Colonic mucosa (tissue), 4 donors: ENCODE measurements at places on chromosomes 3 and 15. TPM values are rescaled to one million over a fixed set of nuclear protein-coding genes. Genes with fewer than 3 reads are reported as not detected.

DNA sequence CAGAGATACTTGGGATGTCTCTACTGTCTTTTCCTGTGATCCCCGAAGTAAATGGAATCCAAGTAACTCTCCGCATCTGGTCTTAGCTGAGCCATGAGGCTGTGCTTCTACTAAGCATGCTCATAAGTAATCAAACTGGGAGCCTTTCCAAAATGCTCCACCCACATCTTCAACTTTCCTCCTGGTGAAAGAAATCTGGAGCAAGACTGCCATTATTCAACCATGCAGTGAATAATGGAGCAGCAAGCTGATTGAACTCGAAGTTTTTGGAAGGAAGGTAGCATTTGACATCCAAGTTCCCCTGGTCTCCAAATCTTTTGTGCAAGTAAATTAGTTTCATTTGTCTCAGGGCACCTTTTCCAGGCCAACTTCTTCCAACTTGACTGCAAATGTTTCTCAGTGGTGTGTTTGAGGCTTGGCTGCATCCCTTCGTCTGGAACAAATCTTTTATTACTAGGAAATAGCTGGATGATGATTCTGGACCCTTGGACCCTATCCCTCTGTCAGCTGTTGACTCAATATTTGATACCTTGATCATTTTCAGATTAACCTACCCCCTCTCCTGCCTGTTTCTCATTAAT lies 19.4 kb downstream of the GXYLT2 start:
- H3K27ac ChIP-seq = no peak overlapping the region
- no peaks in the 10 kb centered on the region for H3K27me3 ChIP-seq
- no peaks in the 10 kb centered on the region for H3K36me3 ChIP-seq
- H3K4me3 ChIP-seq = no peak overlapping the region

DNA sequence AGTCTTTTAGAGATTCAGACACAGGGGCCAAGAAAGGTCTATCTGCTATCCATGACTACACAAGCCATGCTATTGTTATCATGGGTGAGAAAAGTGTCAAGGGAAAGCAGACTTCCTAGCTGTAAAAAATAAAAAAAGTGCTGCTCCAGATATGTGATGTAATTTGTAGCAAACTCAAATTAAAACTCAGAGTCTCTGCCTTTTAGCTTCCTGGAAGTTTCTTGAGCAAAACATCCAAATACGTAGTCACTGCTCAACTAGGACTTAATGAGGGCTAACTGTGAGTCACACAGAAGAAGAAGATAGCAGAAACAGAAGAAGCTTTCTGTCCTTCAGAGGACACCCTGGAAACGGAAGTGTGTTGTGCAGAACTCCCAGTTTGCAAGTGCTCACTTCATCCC lies 393.4 kb upstream of the NR2F2 start:
- no peaks in the 10 kb centered on the region for H3K27me3 ChIP-seq
- H3K4me1 ChIP-seq = no peaks in the 10 kb centered on the region
- H3K4me3 ChIP-seq = no peak overlapping the region
- no peaks in the 10 kb centered on the region for H3K36me3 ChIP-seq
- no peak overlapping the region for H3K27ac ChIP-seq
- no peak for DNase-seq

DNA sequence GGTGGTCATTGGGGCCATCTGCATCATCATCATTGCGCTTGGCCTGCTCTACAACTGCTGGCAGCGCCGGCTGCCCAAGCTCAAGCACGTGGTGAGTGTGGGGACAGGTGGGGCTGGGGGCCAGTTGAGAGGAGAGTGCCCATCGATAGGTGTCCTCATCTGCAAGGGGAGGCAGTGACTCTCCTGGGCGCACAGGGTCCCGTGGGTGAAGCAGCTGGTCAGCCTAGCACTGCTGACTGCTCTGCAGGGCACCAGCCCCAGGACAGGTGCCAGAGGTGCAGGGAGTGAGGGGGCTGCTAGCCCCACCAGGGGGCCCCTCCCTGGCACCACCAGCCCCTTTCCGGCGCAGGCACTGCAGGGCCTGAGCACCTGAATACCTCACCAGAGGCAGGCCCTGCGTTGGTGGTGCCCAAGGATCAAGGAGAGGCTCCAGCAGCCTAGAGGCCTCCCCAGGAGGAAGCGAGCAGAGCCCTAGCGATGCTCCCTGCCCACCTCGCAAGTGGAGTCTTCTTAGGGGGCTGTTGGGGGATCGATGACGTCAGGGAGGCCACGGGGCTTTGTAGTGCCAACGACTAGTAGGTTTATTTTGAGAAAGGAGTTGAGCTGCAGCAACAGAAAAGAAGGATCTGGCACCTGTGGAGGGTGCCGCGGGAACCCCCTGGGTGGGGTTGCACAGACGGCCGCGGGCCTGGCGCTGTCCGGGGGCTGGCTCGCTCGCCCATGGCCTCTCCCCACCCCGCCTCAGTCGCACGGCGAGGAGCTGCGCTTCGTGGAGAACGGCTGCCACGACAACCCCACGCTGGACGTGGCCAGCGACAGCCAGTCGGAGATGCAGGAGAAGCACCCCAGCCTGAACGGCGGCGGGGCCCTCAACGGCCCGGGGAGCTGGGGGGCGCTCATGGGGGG lies 976 bp upstream of the ABTB1 start:
- peak overlapping the region; percentile 96 for H3K4me3 ChIP-seq
- H3K27ac ChIP-seq = peak overlapping the region; percentile 90
- no peaks in the 10 kb centered on the region for H3K27me3 ChIP-seq
- H3K4me1 ChIP-seq = peaks cover 4% of the 10 kb centered on the region
- H3K36me3 ChIP-seq = no peaks in the 10 kb centered on the region

DNA sequence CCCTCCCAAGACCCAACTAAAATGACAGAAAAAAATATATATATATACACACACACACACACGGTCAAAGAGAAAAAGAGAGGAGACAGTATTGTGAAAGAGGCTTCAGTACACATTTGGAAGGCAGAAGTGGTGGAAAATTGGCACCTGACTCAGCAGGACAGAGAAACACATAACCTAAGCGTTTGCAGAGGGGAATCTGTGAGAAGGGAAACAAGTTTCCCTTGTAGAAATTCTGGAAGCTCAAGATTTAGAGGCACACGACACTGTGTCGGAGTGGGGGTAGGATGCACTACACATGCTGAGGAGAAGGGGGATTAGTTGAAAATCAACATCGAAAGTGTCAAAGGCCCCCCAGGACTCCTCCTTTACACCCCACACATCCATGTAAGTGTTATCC lies 53.1 kb downstream of the PAK2 start:
- no peaks in the 10 kb centered on the region for H3K4me1 ChIP-seq
- no peak overlapping the region for H3K27ac ChIP-seq
- no peak overlapping the region for H3K4me3 ChIP-seq

DNA sequence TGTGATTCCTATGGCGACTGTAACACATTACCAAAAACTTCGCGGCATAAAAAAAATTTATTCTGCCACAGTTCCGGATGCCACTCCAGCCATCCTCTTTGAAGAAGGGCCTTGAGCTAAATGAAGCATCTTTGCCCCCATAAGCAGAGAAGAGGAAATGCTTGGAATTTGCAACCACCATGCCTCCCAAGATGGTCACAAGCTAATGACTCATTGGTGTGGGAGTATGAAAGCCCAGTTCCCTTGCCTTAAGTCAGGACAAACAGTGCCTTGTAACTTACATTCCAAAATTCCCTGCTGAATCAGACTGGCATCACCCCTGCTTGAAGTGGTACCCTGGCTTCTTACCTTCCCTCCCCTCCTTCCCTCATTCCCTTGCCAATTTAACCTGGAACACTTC lies 1077.4 kb downstream of the EPHA3 start:
- no peaks in the 10 kb centered on the region for H3K27me3 ChIP-seq
- no peaks in the 10 kb centered on the region for H3K36me3 ChIP-seq
- no peak overlapping the region for H3K4me3 ChIP-seq

GRCh38 chr3:142889212-142890014 lies 530 bp upstream of the PCOLCE2 start:
- H3K4me1 ChIP-seq = peaks cover 6% of the 10 kb centered on the region
- peaks cover 29% of the 10 kb centered on the region for H3K27me3 ChIP-seq
- peak overlapping the region; percentile 43 for H3K4me3 ChIP-seq

DNA sequence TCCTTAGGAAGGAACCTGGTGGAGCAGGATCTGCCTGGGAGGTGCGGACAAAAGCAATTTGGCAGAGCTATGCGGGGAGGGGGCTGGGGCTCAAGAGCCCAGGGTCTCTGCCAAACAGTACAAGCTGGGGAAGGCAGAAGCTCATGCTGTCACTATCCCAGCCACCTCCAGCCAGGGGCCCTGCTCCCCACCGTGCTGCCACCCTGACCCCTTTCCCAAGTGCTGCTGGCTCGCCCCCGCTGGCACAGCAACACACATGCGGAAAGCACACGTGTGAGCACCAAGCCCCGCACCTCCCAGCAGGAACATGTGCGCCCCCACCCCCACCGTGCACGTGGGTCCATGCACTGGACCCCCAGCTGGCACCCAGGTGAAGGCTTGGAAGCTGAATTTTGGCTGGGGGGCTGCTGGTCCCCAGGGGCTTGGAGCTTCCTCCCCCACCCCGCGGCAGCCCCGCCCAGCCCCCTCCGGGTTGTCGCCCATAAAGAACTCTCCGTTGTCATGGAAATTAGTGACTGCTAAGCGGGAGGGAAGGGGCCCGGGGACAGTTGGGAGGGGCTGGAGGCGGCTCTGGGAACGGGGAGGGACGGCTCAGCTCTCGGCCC lies 742 bp downstream of the CAMKV start:
- no peak overlapping the region for H3K27ac ChIP-seq
- H3K4me1 ChIP-seq = peaks cover 18% of the 10 kb centered on the region
- H3K4me3 ChIP-seq = peak overlapping the region; percentile 22
- H3K36me3 ChIP-seq = no peaks in the 10 kb centered on the region
- DNase-seq = no peak

DNA sequence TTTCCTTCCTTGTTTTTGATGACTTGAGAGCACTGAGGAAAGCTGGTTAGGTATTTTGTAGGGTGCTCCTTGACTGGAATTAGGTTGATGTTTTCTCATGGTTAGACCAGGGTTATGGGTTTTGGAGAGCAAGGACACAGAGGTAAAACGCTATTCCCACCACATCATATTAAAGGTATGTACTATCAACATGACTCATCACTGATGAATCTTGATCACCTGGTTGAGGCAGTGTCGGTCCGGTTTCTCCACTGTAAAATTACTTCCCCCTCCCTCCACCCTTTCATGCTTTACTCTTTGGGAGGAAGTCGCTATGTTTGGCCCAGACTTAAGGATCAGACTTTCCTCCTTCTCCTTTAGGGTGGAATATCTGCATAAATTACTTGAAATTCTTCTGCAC lies 201.6 kb downstream of the EDEM1 start:
- H3K27ac ChIP-seq = no peak overlapping the region
- no peak overlapping the region for H3K4me3 ChIP-seq
- no peaks in the 10 kb centered on the region for H3K27me3 ChIP-seq
- no peaks in the 10 kb centered on the region for H3K4me1 ChIP-seq
- no peak for DNase-seq

GRCh38 chr15:51647128-51647562 lies 24.6 kb upstream of the DMXL2 start:
- no peak overlapping the region for H3K4me3 ChIP-seq
- H3K36me3 ChIP-seq = no peaks in the 10 kb centered on the region
- DNase-seq = peak; percentile 75
- H3K27me3 ChIP-seq = no peaks in the 10 kb centered on the region
- no peaks in the 10 kb centered on the region for H3K4me1 ChIP-seq
- no peak overlapping the region for H3K27ac ChIP-seq

DNA sequence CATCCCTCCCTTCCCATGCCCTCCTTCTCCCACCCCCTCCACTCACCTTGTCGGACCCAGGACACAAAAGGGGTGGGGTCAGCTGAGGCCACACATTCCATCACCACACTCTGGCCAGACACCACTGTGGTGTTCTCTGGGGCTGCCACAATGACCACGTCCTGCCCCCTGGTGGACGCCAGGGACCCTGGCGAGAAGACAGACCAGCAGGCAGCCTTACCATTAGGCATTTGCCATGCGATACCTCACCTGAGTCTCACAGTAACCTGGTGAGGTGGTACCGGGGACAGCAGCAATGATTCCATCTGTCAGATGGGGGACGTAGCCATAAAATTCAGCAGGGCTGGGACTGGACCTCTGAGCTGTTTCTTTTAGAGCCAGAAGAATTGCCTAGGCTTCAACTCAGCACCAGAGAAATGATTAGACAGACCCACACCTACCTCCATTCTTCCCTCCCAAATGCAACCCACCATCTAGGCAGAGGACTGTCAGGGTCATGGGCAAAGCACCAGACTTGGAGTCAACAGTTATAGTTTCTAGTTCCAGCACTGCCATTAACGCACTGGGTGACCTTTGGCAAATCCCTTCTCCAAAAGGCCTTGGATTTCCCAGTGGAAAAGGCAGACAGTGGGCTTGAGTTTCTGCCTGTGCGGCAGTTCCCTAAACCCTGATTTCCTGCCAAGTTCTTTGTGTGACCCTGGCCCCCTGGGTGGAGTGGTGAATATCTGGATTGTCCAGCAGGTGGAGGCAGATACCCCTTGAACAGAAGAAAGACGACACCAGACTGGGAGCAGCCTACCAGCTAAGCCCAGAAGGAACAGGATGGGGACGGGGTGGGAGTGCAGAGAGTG lies 21.8 kb downstream of the IGDCC4 start:
- H3K27ac ChIP-seq = no peak overlapping the region
- H3K27me3 ChIP-seq = peaks cover 12% of the 10 kb centered on the region
- H3K4me1 ChIP-seq = no peaks in the 10 kb centered on the region
- DNase-seq = peak; percentile 66
- H3K4me3 ChIP-seq = no peak overlapping the region

GRCh38 chr3:188158731-188159310 lies 4.9 kb downstream of the LPP start:
- no peak overlapping the region for H3K4me3 ChIP-seq
- H3K27ac ChIP-seq = peak overlapping the region; percentile 63
- no peaks in the 10 kb centered on the region for H3K36me3 ChIP-seq
- H3K27me3 ChIP-seq = no peaks in the 10 kb centered on the region

GRCh38 chr3:177447938-177448337 lies 250.7 kb upstream of the TBL1XR1 start:
- no peaks in the 10 kb centered on the region for H3K27me3 ChIP-seq
- peaks cover 10% of the 10 kb centered on the region for H3K4me1 ChIP-seq
- no peaks in the 10 kb centered on the region for H3K36me3 ChIP-seq
- H3K4me3 ChIP-seq = no peak overlapping the region

DNA sequence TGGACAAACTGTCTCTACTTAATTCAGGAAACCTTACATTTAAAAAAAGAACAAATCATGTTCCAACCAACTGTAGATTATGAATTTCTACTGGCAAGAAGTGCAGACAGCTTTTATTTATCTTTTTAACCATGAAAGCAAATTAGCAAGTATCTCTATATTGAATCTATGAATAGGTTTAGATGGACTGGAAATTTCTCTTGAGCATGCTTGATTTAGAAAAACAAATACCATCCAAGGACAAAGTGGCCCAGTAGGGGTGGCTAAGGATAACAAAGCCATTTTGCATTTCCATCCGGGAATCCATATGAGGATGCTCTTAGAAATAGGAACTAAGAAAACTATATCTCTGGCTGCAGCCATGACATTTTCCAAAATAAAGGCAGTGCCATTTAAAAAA lies 150.6 kb downstream of the KCNMB2 start:
- H3K4me1 ChIP-seq = no peaks in the 10 kb centered on the region
- H3K27me3 ChIP-seq = no peaks in the 10 kb centered on the region
- H3K4me3 ChIP-seq = no peak overlapping the region
- DNase-seq = no peak

FMN1 gene
- total RNA-seq = 23.5 TPM

TMEM43 gene
- 25.4 TPM for total RNA-seq

CCNB2 gene
- total RNA-seq = 22.7 TPM

GREM1 gene
- 39.3 TPM for total RNA-seq

PPARG gene
- 85.2 TPM for total RNA-seq

FETUB gene
- 0.22 TPM for total RNA-seq

MAN2C1 gene
- 115 TPM for total RNA-seq

XYLB gene
- 17.4 TPM for total RNA-seq

SCN11A gene
- total RNA-seq = 0.05 TPM
